ENCODE measurements at places on chromosomes 3 and 15. TPM values are rescaled to one million over a fixed set of nuclear protein-coding genes. Genes with fewer than 3 reads are reported as not detected.

DNA sequence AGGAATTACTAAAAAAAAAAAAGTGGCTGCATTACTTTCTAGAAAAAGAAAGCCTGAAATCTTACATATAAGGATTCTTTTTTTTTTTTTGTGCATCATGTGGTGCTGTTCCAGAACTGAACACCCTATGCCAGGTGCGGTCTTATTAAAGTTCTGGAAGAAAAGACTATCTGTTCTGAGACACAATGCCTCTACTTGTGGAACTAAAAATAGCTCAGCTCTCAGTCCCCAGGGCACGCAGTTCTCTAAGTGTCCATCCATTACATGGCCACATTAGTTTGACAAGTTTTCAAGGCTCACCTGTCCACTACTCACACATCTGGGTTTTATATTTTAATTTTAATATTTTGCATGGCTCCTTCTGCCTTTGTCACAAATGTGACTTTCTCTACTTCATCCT lies 126.6 kb upstream of the ADAMTS9 start:
- H3K4me1 ChIP-seq, result peaks cover 12% of the 10 kb centered on the region
- no peak for DNase-seq
- H3K27me3 ChIP-seq, result no peaks in the 10 kb centered on the region
- H3K4me3 ChIP-seq, result no peak overlapping the region
- no peak overlapping the region for H3K27ac ChIP-seq
- H3K36me3 ChIP-seq, result no peaks in the 10 kb centered on the region

Gene MAP6D1
- total RNA-seq, result 1.9 TPM

Gene HAPLN3
- 2.7 TPM for total RNA-seq

Gene UBE2E1
- 87.8 TPM for total RNA-seq

DNA sequence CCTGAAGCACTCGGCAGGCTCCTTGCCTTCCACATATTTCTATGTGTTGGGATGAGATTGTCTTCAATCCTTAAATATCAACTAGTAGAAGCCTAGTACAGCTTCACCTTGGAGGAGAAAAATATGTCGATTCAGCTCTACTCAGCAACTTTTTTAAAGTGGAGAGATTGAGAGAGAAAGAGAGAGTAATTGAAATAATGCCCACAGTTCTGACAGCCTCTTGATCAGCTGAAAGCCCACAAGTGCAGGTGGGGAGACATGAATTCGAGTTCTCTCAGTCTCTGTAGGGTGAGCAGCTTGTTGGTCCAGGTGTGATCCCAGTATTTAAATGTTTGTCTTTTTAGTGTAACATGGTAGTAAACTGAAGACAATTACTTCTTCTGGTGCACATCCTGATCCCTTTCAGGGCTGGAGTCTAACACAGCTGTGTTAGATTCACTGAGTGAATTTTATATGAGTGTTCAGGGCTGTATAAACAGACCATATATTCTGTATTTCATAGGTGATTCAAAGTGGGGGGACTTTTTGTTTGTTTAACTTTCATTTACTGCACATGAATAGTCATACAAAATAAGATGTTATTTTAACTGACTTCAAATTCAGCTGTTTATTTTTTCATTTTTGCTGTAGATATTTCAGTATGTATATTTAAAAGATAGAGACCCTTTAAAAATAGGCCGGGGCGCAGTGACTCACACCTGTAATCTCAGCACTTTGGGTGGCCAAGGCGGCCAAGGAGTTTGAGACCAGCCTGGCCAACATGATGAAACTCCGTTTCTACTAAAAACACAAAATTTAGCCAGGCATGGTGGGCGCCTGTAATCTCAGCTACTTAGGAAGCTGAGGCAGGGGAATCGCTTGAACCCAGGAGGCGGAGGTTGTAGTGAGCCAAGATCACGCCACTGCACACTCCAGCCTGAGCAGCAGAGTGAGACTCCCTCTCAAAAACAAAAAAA lies 64.0 kb downstream of the ST6GAL1 start:
- no peaks in the 10 kb centered on the region for H3K27me3 ChIP-seq
- H3K36me3 ChIP-seq, result peaks cover 5% of the 10 kb centered on the region
- H3K4me1 ChIP-seq, result peaks cover 17% of the 10 kb centered on the region
- no peak overlapping the region for H3K27ac ChIP-seq

- no peak for DNase-seq
- peaks cover 19% of the 10 kb centered on the region for H3K4me1 ChIP-seq
- H3K27me3 ChIP-seq, result no peaks in the 10 kb centered on the region
- no peak overlapping the region for H3K27ac ChIP-seq
Observed at GRCh38 chr15:70375006-70375431, 277.3 kb upstream of the TLE3 start.

DNA sequence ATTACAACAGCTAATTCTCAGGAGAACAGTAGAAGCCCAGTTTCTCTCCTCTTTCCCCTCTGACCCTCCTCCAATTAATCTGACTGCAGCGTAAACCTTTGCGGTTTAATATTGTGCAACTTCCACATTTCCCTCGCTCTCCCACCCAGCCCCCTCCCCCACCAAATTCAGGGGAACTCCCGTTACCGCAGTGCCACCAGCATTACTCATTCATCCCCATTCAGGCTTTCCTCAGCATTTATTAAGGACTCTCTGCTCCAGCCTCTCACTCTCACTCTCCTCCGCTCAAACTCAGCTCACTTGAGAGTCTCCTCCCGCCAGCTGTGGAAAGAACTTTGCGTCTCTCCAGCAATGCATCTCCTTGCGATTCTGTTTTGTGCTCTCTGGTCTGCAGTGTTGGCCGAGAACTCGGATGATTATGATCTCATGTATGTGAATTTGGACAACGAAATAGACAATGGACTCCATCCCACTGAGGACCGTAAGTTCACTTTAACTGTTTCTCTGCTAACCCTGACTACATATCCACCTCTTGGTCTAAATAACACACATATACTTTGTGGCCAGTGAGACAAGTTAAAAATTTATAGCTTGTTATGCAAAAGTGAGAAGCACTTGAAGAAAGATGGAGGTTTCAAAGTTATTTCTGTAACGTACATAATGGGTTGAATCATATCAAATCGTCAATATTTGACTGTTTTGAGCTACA lies at the start of gene PTX3:
PTX3 (plus strand) TSS at position 268 of the 709 bp plus-strand sequence; CDS start at position 352, 84 bp downstream.
- H3K27ac ChIP-seq, result no peak within 1 kb of the TSS
- no peaks in the 10 kb centered on the region for H3K27me3 ChIP-seq
- H3K4me3 ChIP-seq, result peak within 1 kb of the TSS; percentile 57

GRCh38 chr3:14512281-14512941 lies 27.7 kb downstream of the GRIP2 start:
- DNase-seq, result no peak
- no peaks in the 10 kb centered on the region for H3K36me3 ChIP-seq
- H3K27me3 ChIP-seq, result no peaks in the 10 kb centered on the region
- no peak overlapping the region for H3K27ac ChIP-seq

DNA sequence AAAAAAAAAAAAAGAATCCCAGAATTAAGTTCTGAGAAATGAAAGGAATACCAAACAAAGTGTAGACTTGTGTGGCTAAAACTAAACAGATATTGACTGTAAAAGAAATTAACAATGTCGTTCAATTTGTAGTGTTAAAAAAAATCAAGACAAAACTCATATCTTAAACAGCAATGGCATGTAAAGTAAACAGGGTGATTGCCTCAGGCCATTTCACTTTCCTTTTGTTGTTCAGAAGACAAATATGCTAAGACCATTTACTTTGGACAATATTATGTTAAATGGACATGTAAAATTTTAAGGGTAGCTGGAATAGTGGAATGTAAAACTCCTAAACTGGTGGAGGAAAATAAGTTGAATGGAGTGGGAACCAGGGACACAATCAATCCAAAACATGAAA lies 139.1 kb downstream of the RTP4 start:
- no peak overlapping the region for H3K27ac ChIP-seq
- no peaks in the 10 kb centered on the region for H3K36me3 ChIP-seq
- no peaks in the 10 kb centered on the region for H3K27me3 ChIP-seq
- no peak for DNase-seq
- no peaks in the 10 kb centered on the region for H3K4me1 ChIP-seq

Gene DLEC1
- 15.0 TPM for total RNA-seq

GRCh38 chr15:66879531-66880368 lies 177.7 kb downstream of the SMAD6 start:
- peaks cover 31% of the 10 kb centered on the region for H3K4me1 ChIP-seq
- H3K27ac ChIP-seq, result no peak overlapping the region
- H3K36me3 ChIP-seq, result no peaks in the 10 kb centered on the region
- H3K27me3 ChIP-seq, result no peaks in the 10 kb centered on the region
- H3K4me3 ChIP-seq, result no peak overlapping the region

DNA sequence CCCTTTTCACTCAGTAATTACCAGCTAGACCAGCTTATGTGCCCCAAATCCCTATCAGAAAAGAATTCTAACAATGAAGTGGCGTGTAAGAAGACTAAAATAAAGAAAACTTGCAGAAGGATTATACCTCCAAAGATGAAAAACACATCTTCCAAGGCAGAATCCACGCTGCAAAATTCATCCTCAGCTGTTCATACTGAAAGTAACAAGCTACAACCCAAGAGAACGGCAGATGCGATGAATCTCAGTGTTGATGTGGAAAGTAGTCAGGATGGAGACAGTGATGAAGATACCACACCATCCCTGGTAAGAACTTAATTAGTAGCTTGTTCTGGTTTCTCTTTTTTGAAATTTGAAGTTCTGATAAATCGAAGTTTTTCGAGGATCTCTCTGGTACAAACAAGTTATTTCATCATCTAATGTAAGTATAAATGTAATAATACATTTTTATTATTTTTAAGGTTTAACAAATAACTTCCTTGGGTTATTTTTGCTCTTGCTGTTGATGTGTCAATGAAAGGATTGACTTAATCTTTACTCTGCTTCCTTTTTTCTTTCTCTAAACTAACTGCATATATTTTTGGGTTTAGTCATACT lies 1.4 kb downstream of the WDR76 start:
- no peak overlapping the region for H3K27ac ChIP-seq
- no peak overlapping the region for H3K4me3 ChIP-seq
- DNase-seq, result no peak
- no peaks in the 10 kb centered on the region for H3K36me3 ChIP-seq
- peaks cover 27% of the 10 kb centered on the region for H3K4me1 ChIP-seq

DNA sequence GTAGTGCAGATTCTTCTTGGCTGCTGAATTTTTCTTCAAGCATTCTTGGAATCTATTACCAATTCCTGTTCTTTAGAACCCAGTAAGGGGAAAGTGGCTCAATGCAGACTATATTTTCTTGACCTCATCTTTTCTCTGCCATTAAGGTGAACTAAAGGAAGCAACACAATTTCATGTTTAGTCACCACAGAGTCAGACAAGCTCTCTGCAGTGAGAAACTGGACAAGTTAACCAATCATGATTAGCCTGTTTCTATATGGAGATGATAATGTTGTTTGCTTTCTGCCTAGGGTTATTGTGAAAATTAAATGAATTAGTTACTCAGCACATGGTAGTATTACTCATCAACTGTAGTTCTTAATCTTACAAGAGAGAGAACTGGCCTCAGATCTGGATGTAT lies 1075.1 kb downstream of the AGBL1 start:
- H3K27ac ChIP-seq, result no peak overlapping the region
- no peak overlapping the region for H3K4me3 ChIP-seq
- H3K27me3 ChIP-seq, result no peaks in the 10 kb centered on the region
- no peaks in the 10 kb centered on the region for H3K4me1 ChIP-seq
- H3K36me3 ChIP-seq, result no peaks in the 10 kb centered on the region

GRCh38 chr3:133381346-133382109 lies 18.3 kb upstream of the BFSP2 start:
- H3K4me3 ChIP-seq, result no peak overlapping the region
- H3K27ac ChIP-seq, result no peak overlapping the region
- no peaks in the 10 kb centered on the region for H3K27me3 ChIP-seq
- H3K36me3 ChIP-seq, result peaks cover 11% of the 10 kb centered on the region
- no peak for DNase-seq

GRCh38 chr3:186665625-186666188 lies at the start of gene HRG:
Gene HRG, plus strand, starts transcription at chr3:186666014. Its CDS starts 18 bp downstream, at chr3:186666032.
- no peak within 1 kb of the TSS for H3K4me3 ChIP-seq
- no peak within 1 kb of the TSS for H3K27ac ChIP-seq
- H3K27me3 ChIP-seq, result no peaks in the 10 kb centered on the region
- no peak for DNase-seq
- no peaks in the 10 kb centered on the region for H3K4me1 ChIP-seq
- H3K36me3 ChIP-seq, result no peaks in the 10 kb centered on the region

Gene CD200R1
- total RNA-seq, result 1.5 TPM

DNA sequence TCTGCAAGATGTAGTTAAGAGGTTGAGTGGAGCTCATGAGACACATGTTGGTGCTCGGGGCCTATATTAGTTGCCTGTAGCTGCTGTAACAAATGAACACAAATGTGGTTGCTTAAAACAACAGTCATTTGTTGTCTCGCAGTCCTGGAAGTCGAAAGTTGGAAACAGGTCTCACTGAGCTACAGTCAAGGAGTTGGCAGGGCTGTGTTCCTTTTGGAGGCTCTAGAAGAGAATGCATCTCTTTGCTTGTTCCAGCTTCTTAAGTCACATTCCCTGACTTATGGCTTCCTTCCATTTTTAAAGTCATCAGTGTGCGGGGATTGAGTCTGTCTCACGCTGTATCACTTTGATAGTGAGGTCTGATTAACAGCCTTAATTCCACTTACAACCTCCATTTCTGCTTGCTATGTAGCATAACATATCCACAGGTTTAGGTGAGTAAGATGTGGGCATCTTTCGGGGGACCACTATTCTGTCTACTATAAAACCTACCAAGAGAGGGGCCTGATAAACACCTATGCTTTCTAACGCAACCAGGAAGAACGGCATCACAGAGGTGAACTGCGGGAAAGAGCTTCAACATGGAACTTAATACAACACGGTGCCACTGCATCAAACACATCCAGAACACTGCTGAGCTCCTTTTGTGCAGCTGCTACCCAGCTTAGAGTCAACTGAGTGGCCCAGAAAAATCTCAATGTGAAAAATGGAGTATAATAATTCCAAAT lies 119.4 kb downstream of the ATP10A start:
- no peak overlapping the region for H3K27ac ChIP-seq
- no peaks in the 10 kb centered on the region for H3K36me3 ChIP-seq
- no peak for DNase-seq

DNA sequence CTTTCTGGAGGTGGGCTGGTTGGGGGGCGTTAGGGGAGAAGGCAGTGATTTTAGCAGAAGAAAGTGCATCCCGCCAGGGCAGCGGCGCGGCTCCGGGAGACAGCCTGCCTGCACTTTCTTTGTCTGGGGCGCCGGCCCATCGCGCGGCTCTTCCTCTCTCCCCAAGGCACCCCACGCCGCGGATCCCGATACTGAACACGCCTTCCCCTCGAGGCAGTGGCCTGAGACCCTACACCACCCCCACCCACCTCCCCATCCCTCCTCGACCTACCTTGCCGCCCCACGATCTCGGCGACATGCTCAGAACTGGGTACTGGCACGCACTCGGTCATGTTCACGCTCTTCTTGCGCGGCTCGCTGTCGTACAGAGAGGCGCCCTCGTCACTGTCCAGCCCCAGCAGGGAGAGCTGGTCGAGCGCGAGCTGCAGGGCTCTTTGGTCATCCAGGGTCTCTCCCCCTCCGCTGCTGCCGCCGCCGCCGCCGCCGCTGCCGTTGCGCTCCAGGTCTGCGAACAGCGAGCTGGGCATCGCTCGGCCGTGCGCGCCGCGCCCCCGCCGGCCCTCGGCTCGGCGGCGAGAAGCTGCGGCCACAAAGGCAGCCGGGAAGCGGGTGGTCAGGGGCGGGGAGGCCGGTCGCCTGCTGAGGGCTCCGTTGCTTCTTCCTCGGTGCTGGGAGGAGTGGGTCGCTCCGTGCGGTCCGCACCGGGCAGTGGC lies 483 bp downstream of the MEX3B start:
- peaks cover 7% of the 10 kb centered on the region for H3K27me3 ChIP-seq
- peaks cover 28% of the 10 kb centered on the region for H3K4me1 ChIP-seq
- DNase-seq, result peak; percentile 67
- H3K27ac ChIP-seq, result peak overlapping the region; percentile 81

- H3K36me3 ChIP-seq, result peaks cover 58% of the 10 kb centered on the region
- no peak for DNase-seq
- H3K27ac ChIP-seq, result no peak overlapping the region
- H3K4me3 ChIP-seq, result no peak overlapping the region
- no peaks in the 10 kb centered on the region for H3K27me3 ChIP-seq
- H3K4me1 ChIP-seq, result peaks cover 26% of the 10 kb centered on the region
Observed at GRCh38 chr3:123621850-123622189, 37.0 kb upstream of the HACD2 start.
